ENCODE measurements at places on chromosomes 1 and 21.

GRCh38 chr1:56520016-56520601 lies 59.3 kb downstream of the PLPP3 start:
- DNase-seq, result no peak

DNA sequence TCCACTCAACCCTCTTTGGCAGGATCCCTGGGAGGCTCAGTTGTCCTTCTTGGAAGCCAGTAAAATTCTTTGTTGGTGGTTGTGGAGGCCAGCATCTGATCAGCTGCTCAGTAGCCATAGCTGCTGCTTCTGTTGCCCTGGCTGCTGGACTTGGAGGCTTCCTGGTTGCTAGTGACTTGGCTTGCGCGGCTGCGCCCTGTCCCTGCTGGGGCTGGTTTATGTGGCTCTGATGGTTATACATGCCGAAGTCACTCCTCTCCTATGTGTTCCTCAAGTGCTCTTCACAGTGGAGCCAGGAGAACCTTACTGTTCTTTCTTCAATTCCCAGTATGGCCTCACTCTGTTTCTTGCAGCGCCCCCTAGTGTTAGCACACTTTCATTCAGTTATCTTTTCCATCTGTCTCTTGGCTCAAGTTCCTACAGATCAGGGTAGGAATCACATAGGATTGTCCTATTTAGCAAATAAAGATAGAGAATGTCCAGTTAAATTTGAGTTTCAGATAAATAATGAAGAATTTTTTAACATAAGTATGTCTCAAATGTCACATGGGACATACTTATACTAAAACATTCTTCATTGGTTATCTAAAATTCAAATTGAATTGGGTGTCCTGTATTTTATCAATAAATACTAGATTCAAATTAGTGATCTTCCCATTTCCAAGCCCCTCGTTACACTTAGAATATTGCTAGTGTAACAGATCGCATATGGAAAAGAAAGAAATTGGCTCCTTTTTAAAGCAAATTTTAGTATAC lies 176.5 kb downstream of the TGFB2 start:
- peak; percentile 52 for DNase-seq

DNA sequence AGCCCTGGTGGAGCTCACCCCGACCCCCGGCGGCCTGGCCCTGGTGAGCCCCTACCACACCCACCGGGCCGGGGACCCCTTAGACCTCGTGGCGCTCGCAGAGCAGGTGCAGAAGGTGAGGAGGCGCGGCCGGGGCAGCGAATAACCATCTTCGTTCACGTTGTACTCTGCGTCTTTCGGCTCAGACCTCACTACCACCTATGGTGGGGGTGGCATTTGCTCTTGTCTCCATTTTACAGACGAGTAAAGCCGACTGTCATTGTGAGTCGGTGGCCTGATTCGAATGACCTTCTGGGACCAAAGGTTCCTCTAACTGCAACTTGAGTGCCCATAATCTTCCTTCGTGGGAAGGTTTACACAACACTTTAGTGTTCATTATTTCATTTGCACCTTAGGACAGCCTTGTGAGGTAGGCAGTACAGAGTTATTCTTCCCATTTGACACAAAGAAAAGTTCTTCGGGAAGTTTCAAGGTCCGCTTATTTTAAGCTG lies 506 bp downstream of the C1orf50 start:
- no peak for DNase-seq

GRCh38 chr1:14728516-14728915 lies 130.0 kb downstream of the KAZN start:
- no peak for DNase-seq

GRCh38 chr21:44477712-44478111 lies 22.4 kb downstream of the LRRC3 start:
- no peak for DNase-seq

- peak; percentile 8 for DNase-seq
Measured at GRCh38 chr1:80535466-80535865, 1265.3 kb upstream of the ADGRL2 start.

- DNase-seq, result no peak
Measured at GRCh38 chr1:43019226-43019625, 60.6 kb upstream of the SLC2A1 start.

- DNase-seq, result peak; percentile 58
Measured at GRCh38 chr1:94418664-94419655, 771 bp downstream of the ABCD3 start.

GRCh38 chr1:226964068-226964425 lies 24.0 kb downstream of the COQ8A start:
- DNase-seq, result no peak

- DNase-seq, result no peak
Measured at GRCh38 chr1:176604461-176604860, 141.5 kb downstream of the PAPPA2 start.

Measured in neural progenitor cell (in vitro differentiated cells).